ENCODE measurements at places on chromosomes 6 and 20. TPM values are rescaled to one million over a fixed set of nuclear protein-coding genes. Genes with fewer than 3 reads are reported as not detected.

Gene SAPCD1
- total RNA-seq, result not detected

DNA sequence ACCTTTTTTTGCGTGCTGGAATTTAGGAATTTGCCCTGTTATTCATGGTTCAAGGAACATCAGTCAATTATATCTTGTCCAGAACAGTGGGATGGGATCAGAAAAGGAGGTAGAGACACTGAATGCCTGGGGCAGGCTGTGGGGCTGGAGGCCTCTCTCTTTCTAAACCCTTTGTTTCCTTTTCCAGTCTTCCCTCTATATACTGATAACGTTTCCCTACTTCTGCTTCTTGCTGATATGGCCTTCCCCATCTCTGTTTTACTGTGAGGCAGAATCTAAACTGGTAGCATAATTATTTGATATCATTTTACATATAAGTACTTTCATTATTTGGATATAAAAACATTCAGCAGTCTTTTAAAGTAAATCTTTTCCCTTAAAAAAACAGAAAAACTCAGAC lies 67.5 kb downstream of the DNAH8 start:
- no peak for DNase-seq

DNA sequence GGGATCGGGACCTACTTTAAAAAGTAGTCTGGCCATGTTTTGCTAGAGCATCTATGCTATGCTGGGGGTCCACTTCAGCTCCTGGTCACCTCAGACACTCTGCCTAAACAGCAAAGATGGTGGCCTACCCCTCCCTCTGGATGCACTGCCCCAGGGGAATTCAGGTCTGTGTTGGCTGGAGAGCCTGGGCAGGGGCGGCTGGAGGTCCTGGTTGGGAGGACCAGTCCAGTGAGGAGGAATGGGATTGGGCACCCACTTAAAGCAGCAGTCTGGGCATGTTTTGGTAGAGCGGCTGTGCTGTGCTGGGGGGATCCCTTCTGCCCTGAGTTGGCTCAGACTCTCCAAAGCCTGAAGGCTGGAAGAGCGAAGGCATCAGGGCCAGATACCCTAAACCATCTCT lies 23.2 kb upstream of the TCF21 start:
- DNase-seq, result no peak

Gene FANCE
- 6.6 TPM for total RNA-seq

DNA sequence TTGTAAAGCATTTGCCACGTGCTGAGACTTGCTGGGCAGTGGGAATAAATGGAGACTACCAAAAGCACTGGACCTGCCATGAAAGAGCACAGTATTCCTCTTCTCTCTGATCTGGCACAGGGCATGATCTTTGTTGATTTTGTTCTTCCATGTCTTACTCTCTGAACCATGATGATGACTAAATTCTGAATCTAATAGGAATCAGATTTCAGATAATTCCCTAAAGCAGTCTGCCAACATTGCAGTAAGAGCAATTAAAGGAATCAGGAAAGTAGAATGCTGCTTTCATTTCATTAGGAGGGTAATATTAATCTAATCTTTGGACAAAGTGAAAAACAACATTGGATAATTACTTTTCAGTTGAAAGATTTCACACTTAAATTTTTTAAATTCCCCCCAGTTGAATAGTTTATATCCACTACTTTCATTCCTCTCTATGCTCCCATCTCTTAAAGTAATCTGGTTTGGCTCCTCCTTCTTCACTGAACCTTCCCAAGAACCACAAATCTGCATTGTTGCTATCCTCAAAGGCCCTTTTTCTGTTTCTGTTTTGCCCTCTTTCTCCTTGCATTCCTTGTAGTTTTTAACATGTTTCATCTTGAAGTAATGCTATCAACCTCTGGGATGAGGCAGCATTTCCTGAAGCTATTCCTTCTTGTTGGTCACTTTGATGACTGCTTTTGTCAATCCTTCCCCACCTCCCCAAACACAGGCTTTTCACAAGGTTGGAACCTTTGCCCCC lies 243.2 kb upstream of the TENT5A start:
- no peak for DNase-seq

DNA sequence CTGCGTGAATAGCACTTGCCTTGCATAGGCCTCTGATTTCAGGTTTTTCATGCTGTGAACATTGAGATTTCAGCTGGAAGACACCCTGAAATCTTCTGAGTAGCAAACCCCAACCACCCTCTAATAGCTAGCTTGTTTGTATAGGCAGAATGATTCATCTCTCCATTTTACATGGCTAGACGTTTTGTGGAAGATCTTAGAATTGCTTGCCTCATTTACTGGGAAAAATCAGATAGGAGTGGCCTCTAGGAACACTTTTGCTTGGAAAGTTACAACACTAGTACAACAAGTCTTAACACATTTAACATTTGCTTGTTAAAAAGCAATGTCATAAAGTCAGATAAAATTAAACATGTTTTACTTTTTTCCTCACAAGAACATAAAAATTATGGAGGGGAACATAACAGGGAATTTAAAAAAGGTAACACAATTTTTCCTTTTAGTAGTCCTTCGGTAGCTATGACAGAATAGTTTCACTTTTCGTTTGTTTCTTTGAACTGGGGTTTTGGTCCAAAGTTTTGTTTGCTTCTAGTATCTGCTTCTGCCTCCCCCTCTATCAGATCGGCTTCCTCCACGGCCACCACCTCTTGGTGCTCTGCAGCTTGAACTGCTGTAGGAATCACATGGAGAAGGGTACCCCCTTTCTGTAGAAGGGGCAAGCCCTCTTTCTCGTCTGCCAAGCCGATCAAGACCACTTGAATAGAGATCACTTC lies 102.2 kb upstream of the PTCHD4 start:
- no peak for DNase-seq

Gene MUC21
- total RNA-seq, result not detected

DNA sequence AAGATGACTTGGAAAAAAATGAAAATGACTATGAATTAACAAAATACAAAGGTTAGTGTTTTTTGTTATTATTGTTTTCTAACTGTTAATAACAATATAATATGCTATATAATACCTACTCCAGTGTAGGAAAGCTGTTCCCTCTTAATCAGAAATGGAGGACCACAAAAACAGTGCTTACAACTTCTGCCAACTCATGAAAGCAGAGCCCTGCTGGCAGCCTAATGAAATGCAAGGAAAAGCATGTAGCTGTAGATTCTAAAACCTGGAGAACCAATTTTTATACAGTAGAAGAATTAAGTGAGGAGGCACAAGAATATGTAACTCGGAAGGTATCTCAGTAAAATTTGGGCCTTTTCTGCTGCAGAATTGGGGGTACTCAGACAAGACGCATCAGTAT lies 29.4 kb downstream of the PHIP start:
- peak; percentile 15 for DNase-seq

Gene BYSL
- 2.8 TPM for total RNA-seq

- DNase-seq, result no peak
Observed at GRCh38 chr20:54630582-54630981, 155.2 kb downstream of the DOK5 start.

- DNase-seq, result peak; percentile 5
Observed at GRCh38 chr20:856361-856775, 22.9 kb downstream of the FAM110A start.

- no peak for DNase-seq
Observed at GRCh38 chr6:109768485-109768884, 77.4 kb downstream of the FIG4 start.

- DNase-seq, result peak; percentile 75
Observed at GRCh38 chr6:154154389-154154967, 115.4 kb downstream of the OPRM1 start.
